ENCODE measurements at places on chromosomes 12 and 14. TPM values are rescaled to one million over a fixed set of nuclear protein-coding genes. Genes with fewer than 3 reads are reported as not detected.

The TAS2R7 gene
- total RNA-seq, result not detected

The ARHGEF25 gene
- total RNA-seq, result 7.6 TPM

The ISCA2 gene
- 16.3 TPM for total RNA-seq

The HVCN1 gene
- total RNA-seq, result 29.2 TPM

The FAIM2 gene
- total RNA-seq, result not detected

The SIX4 gene
- 4.2 TPM for total RNA-seq

GRCh38 chr12:102916252-102917025, 605 bp downstream of the PAH start:
- H3K36me3 ChIP-seq, result no peaks in the 10 kb centered on the region
- H3K27ac ChIP-seq, result no peak overlapping the region
- DNase-seq, result no peak

GRCh38 chr12:62458626-62459025, 8.0 kb upstream of the MON2 start:
- no peaks in the 10 kb centered on the region for H3K36me3 ChIP-seq
- H3K4me1 ChIP-seq, result no peaks in the 10 kb centered on the region
- H3K27me3 ChIP-seq, result no peaks in the 10 kb centered on the region
- H3K27ac ChIP-seq, result no peak overlapping the region
- DNase-seq, result no peak

GRCh38 chr12:120229071-120229486, 28.2 kb upstream of the RPLP0 start:
- H3K4me3 ChIP-seq, result no peak overlapping the region
- peak overlapping the region; percentile 91 for H3K27ac ChIP-seq
- H3K36me3 ChIP-seq, result no peaks in the 10 kb centered on the region
- DNase-seq, result no peak

DNA sequence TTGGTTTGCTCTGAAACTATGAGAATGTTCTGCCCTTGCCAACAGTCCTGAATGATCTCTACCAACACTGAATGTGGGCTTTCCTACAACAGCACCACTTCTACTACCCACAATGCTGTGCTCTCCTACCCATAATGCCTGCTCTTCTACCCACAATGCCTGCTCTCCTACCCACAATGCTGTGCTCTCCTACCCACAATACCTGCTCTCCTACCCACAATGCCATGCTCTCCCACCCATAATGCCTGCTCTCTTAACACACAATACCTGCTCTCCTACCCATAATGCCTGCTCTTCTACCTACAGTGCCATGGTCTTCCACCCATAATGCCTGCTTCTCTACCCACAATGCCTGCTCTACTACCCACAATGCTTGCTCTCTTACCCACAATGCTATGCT, 92.3 kb downstream of the KCNK13 start:
- H3K4me3 ChIP-seq, result no peak overlapping the region
- DNase-seq, result no peak
- H3K27me3 ChIP-seq, result no peaks in the 10 kb centered on the region

DNA sequence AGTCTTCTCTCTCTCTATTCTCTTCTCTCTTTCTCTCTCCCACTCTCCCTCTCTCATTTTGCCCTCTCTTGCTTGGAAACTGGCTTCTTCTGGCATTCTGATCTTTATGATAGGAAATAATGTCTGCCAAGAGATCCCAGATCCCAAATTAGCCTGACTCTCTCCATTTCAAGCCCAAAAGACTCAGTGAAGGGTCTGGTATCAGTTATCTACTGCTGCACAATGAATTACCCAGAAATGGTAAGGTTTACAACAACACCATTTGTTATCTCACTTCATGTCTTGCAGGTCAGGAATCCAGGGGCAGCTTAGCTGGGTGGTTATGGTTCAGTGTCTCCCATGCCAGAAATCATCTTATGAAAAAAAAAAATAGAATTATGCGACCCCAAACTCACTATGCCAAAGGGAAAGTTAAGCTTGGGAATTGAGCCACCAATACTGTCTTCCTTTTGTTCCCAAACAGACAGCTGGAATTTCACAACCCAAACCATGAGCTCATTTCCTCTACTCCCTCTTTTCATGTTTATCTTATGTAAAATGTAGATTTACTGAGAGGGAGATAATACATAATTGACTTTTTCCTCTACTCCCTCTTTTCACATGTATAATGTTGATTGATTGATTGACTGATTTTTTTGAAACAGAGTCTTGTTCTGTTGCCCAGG, 67.8 kb upstream of the FICD start:
- no peak overlapping the region for H3K4me3 ChIP-seq
- H3K27me3 ChIP-seq, result no peaks in the 10 kb centered on the region
- peaks cover 16% of the 10 kb centered on the region for H3K4me1 ChIP-seq
- DNase-seq, result no peak

DNA sequence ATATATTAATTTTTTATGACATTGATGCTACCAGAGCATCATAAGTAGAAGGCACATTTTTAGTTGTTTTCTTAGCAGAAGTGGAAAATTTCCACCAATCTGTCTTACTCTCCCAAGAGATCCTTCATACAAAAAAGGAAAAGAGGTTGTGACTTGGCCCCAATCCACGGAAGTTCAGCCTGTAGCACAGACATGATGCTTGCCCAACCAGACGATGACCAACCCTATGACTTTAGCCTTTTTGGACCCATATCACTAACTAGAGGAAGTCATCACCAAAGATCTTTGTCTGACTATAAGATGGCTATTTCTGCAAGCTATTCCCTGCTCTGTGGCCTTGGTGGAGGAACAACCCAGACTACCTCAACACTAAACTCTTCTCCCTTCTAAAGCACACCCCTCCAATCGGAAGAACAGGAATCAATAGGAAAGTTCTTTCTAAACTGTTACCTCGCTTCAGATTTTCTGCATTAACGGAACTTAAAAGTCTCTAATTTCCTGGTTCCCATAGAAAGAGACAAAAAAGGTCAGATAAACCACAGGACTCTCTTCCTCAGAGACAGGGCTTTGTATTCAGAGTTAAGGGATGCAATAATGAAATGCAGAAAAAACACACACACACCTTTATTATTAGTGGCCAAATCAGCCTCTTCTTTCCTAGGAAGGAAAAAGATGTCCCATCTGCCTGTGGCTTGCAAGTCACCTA, 4.1 kb upstream of the RHOJ start:
- no peak for DNase-seq
- no peaks in the 10 kb centered on the region for H3K27me3 ChIP-seq
- no peak overlapping the region for H3K4me3 ChIP-seq
- peaks cover 5% of the 10 kb centered on the region for H3K4me1 ChIP-seq
- H3K36me3 ChIP-seq, result no peaks in the 10 kb centered on the region

- no peaks in the 10 kb centered on the region for H3K4me1 ChIP-seq
- H3K36me3 ChIP-seq, result no peaks in the 10 kb centered on the region
- no peaks in the 10 kb centered on the region for H3K27me3 ChIP-seq
- no peak overlapping the region for H3K4me3 ChIP-seq
- no peak for DNase-seq
These were observed 51.4 kb upstream of the TMCC3 start for GRCh38 chr12:94701711-94702110.

DNA sequence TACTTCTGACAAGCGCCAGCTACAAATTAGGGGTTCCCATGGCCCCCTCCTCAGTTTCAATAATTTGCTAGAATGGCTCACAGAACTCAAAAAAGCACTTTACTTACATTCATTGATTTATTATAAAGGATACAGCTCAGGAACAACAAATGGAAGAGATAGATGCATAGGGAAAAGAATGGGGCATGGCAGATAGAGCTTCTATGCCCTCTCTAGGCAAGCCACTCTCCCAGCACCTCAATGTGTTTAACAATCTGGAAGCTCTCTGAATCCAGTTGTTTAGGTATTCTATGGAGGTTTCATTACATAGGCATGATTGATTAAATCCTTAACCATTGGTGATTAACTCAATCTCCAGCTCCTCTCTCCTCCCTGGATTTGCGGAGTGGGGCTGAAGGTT, 184.5 kb upstream of the DAAM1 start:
- DNase-seq, result no peak
- H3K36me3 ChIP-seq, result no peaks in the 10 kb centered on the region
- H3K4me1 ChIP-seq, result no peaks in the 10 kb centered on the region
- H3K4me3 ChIP-seq, result no peak overlapping the region
- no peak overlapping the region for H3K27ac ChIP-seq

DNA sequence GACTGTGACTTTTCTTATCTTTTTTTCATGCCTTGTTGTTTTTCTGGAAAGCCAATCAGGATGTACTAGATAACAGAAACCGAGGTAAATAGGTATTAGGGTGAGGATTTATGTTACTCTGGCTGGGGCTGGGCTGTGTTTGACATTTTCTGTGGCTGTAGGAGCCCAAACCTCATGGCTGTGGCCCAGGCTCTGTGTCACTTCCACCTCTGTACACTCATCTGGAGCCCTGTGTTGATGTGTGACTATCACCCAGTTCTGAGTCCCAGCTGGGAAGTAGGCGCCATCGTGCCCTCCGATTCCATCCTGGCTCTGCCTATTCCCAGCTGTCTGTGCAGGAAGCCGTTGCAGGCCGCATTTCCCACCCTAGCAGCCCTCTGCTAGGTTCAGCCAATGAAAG, 1.6 kb upstream of the HHIPL1 start:
- H3K4me1 ChIP-seq, result peaks cover 6% of the 10 kb centered on the region
- no peak for DNase-seq
- H3K27me3 ChIP-seq, result peaks cover 6% of the 10 kb centered on the region
- no peak overlapping the region for H3K4me3 ChIP-seq

DNA sequence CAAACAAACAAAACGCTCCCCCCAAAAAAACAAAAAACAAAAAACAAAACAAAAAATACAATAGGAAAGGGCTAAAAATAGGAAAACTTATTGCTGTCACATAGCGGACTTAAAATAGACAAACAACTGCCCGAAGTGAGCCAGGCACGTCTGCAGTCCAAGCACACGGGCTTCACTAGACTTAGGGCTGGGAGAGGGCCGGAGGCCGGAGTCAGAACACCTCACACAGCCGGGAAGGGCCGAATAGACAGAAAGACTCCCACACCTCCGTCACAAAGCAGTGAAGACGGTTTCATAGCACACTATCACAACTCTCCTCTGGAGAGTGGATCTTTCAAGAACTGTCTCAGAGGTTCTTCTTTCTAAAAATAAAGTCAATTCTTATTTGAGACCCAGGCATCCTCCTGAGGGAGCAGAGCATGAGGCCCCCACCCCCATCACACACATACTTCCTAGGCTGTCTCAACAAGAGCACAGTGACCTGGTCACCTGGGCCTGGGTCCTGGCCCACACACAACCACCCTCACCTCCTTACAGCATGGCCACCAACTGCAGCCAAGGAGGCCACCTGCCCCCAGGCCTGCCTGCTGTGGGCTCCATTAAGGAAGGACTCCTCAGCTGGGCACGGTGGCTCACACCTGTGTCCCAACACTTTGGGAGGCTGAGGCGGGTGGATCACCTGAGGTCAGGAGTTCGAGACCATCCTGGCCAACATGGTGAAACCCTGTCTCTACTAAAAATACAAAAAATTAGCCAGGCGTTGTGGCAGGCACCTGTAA, 6.7 kb downstream of the BAG5 start:
- no peak for DNase-seq
- H3K4me1 ChIP-seq, result peaks cover 41% of the 10 kb centered on the region
- no peak overlapping the region for H3K4me3 ChIP-seq
- no peaks in the 10 kb centered on the region for H3K27me3 ChIP-seq
- H3K27ac ChIP-seq, result no peak overlapping the region
- peaks cover 24% of the 10 kb centered on the region for H3K36me3 ChIP-seq

DNA sequence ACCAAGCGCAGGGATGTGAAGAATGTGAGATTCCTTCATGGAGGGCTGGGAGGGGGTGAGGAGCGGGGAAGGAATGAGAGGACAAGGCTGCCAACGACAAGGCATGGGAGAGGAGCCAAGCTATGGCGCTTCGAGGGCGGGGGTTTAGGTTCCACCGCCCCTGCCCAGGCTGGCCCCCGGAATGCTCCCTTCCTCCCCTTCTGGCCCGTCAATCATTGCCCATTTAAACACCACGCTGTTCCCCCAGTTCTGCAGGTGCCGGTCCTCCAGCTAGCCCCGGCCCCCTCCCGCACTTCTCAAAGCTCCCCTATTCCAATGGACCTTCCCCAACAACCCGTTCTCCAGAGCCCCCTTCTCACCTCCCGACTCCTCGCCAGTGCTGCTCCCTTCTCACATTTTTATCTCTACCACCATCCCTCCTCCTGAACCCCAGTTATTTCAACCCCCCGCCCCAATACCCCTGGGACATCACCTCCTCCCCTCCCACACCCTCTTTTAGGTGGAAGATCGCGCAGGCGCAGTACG, 428 bp downstream of the RNF41 start:
- H3K4me1 ChIP-seq, result peaks cover 41% of the 10 kb centered on the region
- H3K27ac ChIP-seq, result peak overlapping the region; percentile 96
- no peaks in the 10 kb centered on the region for H3K27me3 ChIP-seq
- H3K4me3 ChIP-seq, result peak overlapping the region; percentile 89
- DNase-seq, result peak; percentile 40

- H3K4me3 ChIP-seq, result no peak overlapping the region
- DNase-seq, result no peak
These were observed 4.4 kb downstream of the ITGA7 start for GRCh38 chr12:55703288-55703687.

DNA sequence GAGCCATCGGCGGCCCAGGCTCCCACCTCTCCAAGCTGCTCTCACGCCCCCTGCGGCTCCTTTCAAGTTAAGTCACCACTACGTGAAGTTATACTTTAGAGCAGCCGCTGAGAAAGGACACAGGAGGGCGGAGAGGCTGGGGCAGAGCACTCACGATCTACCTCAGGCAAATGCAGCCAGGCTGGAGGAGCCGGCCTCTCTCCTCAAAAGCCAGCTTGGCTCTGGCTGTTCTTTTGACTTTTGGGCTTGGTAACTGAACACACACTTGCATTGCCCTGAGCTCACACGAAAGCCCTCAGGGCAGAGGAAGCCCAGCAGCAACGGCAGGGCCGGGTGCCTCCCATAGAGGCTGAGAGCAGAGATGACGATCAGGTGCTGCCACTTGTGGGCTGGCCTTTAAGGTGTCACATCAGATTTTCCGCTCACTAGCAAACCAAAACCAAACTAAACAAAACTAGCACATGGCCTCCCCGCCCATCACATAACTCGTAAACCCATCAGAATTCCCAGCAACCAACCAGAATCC, 75.2 kb downstream of the PITPNM2 start:
- peaks cover 34% of the 10 kb centered on the region for H3K4me1 ChIP-seq
- no peaks in the 10 kb centered on the region for H3K36me3 ChIP-seq
- no peaks in the 10 kb centered on the region for H3K27me3 ChIP-seq
- H3K27ac ChIP-seq, result peak overlapping the region; percentile 75
- H3K4me3 ChIP-seq, result peak overlapping the region; percentile 22

DNA sequence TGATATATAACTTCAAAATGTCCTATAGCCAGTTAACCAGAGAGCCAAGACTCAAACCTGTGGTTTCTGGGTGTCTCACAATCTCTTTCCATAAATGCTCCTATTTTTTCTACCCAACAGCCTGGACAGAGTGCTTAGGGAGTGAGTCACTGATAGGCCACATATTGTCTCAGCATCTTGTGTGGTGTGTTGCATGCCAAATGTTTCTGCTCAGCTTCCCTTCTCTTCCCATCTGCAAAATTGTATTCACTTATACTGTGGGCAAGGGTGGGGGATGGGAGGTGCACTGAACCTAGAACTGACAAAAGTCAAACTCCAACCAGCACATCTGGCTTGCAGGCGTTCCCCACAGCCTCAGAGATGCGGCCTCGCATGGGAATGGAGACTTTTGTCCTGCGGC, 123.3 kb downstream of the KCNA5 start:
- no peak for DNase-seq
- no peak overlapping the region for H3K4me3 ChIP-seq
- H3K27ac ChIP-seq, result no peak overlapping the region
- no peaks in the 10 kb centered on the region for H3K36me3 ChIP-seq
- H3K4me1 ChIP-seq, result no peaks in the 10 kb centered on the region

- no peak for DNase-seq
- no peaks in the 10 kb centered on the region for H3K4me1 ChIP-seq
- no peaks in the 10 kb centered on the region for H3K36me3 ChIP-seq
- H3K4me3 ChIP-seq, result no peak overlapping the region
- H3K27ac ChIP-seq, result no peak overlapping the region
- no peaks in the 10 kb centered on the region for H3K27me3 ChIP-seq
These were observed 130.8 kb upstream of the PTPRQ start for GRCh38 chr12:80313209-80313608.

Measured in upper lobe of left lung (tissue), 6 donors.